ENCODE measurements at places on chromosomes 5 and 9.

- no peak for DNase-seq
These were observed 44.1 kb upstream of the ITGA2 start for GRCh38 chr5:52945040-52945439.

DNA sequence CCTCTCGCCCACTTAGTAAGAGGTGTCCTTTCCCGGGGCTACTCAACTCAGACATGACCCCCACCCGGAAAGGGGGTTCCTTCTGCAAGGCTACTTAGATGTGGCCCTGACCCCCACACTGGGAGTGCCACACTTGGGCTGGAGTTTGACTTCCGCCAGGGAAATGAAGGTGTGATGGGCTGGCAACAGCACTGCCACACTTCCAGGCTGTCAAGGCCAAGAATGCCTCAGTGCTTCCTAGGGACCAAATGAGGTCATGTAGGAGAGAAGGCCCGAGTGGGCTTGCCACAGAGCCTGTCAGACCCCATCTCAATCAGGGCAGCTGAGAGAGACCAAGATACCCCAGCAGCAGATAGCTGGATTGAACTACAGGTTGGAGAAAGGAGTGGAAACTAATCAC, 55.5 kb downstream of the DRD1 start:
- DNase-seq = no peak

DNA sequence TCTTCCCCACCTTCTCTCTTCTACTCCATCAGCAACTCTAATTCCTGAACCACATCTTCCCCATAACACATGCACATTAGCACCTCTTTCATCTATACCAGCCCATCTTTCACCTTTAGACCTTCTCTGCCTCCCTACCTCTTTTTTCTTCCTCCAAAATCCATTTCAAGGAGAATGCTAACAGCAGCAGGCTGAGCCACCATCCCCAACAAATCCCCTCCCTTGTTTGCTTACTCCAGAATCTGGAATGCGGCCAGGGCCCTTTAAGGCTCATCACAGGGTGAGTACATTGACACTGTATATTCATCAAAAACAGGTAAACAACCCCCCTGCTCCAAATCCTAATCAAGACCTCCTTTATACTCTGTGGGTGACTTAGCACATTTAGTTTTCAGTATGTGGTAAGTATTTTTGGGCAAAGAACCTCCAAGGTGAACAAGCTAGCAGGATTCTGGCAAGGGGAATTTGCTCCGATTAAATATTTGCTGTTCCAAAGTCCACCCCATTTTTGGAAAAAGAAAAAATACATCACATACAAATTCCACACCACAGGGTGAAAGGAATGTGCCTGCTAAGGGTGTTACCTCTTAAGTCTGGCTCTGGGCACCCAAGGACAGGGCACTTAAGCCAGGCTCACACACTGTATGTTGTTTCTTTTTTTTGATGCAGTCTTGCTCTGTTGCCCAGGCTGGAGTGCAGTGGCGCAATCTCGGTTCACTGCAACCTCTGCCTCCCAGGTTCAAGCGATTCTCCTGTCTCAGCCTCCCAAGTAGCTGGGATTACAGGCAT, 71.4 kb downstream of the SERINC5 start:
- DNase-seq = no peak

- DNase-seq = no peak
These were observed 51.1 kb downstream of the CCNH start for GRCh38 chr5:87361536-87362213.

DNA sequence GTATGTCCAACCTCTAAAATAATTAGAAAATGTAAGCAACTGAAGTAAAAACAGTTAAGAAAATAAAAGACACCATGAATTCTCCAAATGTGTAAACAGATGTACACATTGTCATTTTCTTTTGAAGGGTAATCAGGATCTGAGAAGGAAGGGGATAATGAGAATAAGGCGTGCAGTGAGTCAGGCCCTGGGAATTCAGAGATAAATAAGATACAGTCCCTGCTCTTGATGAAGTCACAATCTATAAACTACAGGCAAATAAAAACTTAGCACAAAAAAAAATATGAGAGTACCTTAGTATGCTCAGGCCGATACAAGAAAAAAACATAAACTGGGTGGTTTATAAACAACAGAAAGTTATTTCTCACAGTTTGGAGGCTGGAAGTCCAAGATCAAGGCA, 315.3 kb downstream of the DNAH5 start:
- DNase-seq = no peak

DNA sequence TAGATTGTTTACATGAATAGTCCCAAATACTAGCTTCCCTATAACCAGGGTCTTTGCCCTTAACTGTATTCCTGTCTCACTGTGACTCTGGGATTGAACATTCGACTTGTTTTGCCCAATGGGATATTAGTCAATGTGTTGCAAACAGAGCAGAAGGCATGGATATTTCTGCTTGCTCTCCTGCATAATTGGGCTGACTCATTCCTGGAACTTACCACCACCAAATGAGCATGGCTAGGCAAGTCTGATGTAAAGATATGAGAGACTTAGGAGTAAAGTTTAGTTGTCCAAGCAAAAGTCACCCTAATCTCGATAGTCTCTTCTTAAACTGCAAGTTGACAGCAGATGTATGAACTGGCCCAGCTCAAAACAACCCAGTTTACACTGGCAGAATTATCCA, 273.5 kb upstream of the CCNG1 start:
- no peak for DNase-seq

GRCh38 chr5:94745786-94746730, 127.6 kb downstream of the SLF1 start:
- peak; percentile 64 for DNase-seq

DNA sequence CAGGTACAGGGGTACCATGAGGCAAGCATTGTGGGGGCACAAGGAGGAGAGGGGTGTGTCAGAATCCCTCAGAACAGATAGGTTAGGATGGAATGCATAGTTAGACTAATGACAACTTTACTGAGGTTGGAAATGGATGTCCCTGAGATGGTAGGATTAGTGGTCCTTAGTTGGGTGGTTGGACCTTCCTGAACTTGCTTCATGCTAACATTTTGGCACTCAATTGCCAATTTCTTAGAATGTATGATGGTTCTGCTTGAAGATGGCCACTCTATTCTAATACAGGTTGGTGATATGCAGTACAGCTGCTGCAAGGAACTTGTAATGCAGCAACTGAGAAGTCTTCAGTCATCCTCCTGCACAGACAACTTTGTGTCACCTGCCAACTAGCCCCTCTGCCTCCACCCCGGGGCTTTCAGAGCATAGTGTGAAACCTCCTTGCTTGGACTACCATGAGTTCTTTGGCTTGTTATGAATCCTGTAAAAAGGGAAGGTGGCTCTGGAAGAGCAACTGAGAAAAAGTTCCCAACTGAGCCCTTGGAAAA, 5.4 kb downstream of the CCNI2 start:
- DNase-seq = no peak

- DNase-seq = no peak
These were observed 13.7 kb upstream of the DAB2IP start for GRCh38 chr9:121637713-121638220.

DNA sequence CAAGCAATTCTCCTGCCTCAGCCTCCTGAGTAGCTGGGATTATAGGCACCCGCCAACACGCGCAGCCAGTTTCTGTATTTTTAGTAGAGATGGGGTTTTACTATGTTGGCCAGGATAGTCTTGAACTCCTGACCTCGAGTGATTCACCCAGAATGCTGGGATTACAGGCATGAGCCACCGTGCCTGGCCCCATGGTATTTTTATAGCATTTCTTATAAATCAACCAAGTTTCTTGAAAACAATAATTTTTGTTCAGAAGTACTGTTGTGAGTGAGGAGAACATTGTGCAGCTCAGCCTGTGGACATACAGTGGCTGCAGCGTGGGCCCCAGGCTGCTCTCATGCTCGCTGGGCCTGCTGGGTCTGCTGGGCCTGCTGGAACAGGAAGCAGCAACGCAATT, 45.3 kb downstream of the MAP1B start:
- no peak for DNase-seq

DNA sequence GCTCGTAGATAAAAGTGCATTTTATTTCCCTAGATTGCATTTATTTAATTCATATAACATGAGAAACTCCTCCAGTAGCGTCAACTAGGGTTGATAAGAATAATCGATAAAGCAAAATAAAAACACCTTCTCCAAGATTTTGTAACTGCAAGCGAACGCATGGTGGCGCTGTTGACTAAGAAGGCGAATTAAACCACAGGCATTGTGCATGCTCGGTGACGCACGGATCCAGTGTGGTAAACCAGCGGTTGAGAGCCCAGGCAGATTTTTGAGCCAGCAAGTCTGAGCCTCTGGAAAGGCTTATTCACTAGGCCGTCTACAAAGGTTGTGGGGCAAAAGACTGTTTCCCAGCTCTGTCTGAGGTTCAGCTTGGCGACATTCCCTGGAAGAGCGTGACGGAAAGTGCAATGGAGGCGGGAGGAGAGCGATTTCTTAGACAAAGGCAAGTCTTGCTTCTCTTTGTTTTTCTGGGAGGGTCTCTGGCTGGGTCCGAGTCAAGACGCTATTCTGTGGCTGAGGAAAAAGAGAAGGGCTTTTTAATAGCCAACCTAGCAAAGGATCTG, at the start of gene PCDHB3:
Gene PCDHB3 (plus strand): TSS at position 231 of the 563 bp plus-strand sequence. CDS start 177 bp downstream, at position 408.
- no peak for DNase-seq

- DNase-seq = peak; percentile 66
These were observed 191.9 kb upstream of the SEMA6A start for GRCh38 chr5:116766470-116766947.

DNA sequence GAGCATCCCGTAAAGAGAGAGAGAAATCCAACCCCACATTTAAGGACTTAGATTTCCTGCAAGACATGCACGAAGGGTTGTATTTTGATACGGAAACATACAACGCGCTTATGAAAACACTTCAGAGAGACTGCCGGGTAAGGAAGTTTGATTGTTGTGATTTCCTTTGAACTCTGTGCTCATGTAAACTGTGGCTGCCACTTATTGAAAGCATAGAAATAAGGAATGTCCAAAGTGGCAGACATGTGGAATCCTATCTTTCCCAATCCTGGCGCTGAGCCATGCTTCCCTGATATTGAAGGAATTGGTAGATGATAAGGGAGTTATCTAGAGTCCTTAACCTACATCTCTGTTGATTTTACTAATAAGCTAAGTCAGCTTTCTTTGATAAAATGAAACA, 119.4 kb downstream of the PRKACG start:
- DNase-seq = no peak

DNA sequence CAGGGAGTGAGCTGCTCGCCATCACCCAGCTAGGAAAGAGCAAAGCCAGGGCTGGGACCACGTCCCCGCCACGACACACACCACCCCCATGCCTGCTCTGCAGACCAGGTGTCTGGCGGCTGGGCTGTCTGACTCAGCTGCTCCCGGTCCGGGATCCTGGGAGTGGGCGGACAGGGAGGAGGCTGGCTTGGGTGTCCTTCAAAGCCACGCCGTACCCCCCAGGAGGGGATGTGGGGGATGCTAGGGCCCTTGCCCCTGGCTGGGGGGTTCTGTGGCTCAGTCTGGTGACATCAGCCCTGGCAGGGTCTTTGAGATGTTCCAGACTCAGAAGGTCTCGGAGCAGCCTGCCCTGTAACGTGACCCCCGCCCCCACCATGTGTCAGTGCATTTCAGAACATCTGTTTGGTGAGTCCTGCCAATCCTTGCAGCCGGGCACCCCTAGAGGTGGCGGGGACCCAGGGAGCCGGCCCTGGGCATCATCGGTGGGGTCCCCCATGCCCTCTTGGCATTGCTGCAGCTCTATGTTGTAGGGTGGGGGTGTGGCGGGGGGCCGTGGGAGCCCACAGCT, 62.3 kb downstream of the HMCN2 start:
- DNase-seq = no peak

- DNase-seq = no peak
These were observed 503.6 kb upstream of the PAPPA start for GRCh38 chr9:115649991-115650472.

GRCh38 chr5:53944981-53945380, 365.4 kb downstream of the ARL15 start:
- no peak for DNase-seq

GRCh38 chr5:102283102-102283797, 12.8 kb downstream of the SLCO4C1 start:
- DNase-seq = no peak

- no peak for DNase-seq
These were observed 80.3 kb downstream of the SECISBP2 start for GRCh38 chr9:89398621-89399020.

DNA sequence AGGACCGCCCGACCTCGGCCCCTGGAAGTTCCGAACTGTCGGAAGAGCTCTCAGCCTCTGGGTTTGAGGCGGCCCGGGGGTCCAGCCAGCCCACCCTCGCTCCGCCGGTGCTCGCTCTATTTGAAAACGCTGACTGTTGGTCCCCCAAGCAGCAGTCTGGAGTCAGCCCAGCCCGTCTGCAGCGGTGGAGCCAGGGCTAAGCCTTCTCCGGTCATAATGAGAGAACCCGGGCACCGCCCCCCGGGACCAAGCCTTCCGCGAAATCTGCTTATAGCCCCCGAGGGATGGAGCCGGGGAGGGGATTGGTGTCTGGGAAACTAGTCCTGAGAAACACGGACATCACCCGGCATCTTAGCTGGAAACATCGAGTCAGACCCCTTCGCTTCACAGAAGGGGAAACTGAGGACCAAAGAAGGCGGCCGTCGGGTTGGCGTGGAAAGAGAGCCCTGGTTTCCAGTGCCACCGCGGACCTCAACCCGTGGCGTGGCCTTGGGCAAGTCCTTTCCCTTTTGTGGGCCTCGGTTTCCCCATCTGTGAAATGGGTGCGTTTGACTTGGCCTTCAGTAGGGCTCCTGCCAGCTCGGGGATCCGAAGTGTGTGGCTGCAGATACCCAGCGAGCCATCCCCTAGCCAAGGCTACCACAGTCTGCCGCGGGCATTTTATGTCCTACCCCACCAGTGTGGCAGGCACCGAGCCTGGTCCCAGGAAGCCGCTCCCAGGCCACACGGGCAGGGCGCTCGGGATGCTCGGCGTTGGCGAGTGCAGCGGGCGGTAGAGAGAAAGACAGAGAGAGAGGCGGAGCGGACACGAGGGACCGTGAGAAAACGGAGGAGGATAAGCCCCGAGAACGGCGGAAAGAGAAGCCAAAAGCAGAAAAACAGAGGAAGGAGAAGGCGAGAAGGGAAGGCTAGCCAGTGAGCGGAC, 857 bp downstream of the ADAM19 start:
- peak; percentile 45 for DNase-seq

GRCh38 chr9:14365670-14366069, 51.7 kb upstream of the NFIB start:
- no peak for DNase-seq

- DNase-seq = no peak
These were observed 11.1 kb downstream of the PRRC2B start for GRCh38 chr9:131404987-131405386.

GRCh38 chr9:4298255-4299004, 1.4 kb downstream of the GLIS3 start:
- peak; percentile 28 for DNase-seq

DNA sequence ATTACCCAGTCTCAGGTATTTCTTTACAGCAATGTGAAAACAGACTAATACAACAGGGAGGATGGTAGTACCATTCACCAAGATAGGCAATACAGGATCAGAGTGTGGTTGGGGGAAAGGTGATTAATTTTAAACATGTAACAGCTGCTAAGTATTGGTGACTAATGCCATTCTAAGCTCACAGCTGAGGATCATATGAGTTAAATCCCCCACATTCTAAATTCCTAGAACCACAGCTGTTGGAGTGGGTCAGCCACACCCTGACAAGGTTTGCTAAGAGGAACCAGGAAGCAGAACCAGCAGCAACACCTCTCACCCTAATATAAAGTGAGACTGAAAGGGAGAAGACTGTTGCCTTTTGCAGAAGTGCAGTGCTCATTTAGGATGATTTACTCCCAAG, 24.8 kb downstream of the HSPB3 start:
- DNase-seq = no peak
